A549 treated with CORT108297 at 1 μM for 4 hours (cell line): ENCODE measurements at places on chromosomes 7 and 10. TPM values are rescaled to one million over a fixed set of nuclear protein-coding genes. Genes with fewer than 3 reads are reported as not detected.

FLNC gene
- total RNA-seq: 3.9 to 6.9 TPM (median 4.9 TPM) in 5 replicates

RGS10 gene
- 47.6 to 51.0 TPM (median 48.0 TPM) in 5 replicates for total RNA-seq

ZNRF2 gene
- total RNA-seq: 5.1 to 7.2 TPM (median 6.4 TPM) in 5 replicates

CTNNA3 gene
- total RNA-seq: not detected in 5 replicates

IFIT3 gene
- total RNA-seq: 4.2 to 6.5 TPM (median 5.9 TPM) in 5 replicates

HOXA3 gene
- 6.1 to 10.2 TPM (median 9.8 TPM) in 5 replicates for total RNA-seq

TFR2 gene
- total RNA-seq: 1.9 to 3.4 TPM (median 2.8 TPM) in 5 replicates

EGFR gene
- total RNA-seq: 85.3 to 136 TPM (median 112 TPM) in 5 replicates

TEX47 gene
- not detected in 5 replicates for total RNA-seq

AOC1 gene
- total RNA-seq: not detected in 5 replicates

SPDYE16 gene
- total RNA-seq: 0.03 to 0.14 TPM (median 0.05 TPM) in 3 of 5 replicates, not detected in the others
